ENCODE measurements at places on chromosomes 5 and 9.
A peak's percentile ranks its signal among the peaks of the same experiment; 100 is the strongest.

DNA sequence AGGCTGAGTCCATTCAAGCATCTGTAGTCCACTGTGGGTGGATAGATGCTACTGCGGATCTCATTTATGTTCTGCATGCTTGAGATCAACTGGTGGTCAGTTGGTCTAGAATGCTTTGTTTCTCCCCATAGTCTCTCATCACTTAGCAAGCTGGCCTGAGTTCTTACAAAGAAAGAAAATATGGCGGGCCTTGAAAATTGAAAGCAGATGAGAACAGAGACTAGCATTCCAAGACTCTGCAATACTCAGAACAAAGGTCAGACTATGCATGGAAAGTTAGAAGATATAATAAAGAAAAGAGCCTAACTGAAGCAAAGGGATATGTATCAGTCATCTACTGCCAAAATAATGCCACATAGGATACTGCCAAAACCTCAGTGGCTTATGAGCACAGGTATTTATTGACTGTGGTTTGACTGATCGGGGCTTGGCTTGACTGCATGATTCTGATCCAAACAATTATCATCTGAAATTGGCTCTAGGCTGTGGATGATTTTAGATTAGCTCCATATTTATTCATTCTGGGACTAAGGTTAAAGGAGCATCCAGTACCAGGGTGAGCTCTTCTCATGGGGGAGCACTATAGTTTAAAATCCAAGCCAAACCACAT lies 258.9 kb downstream of the TAF11L14 start:
- DNase-seq: no peak

DNA sequence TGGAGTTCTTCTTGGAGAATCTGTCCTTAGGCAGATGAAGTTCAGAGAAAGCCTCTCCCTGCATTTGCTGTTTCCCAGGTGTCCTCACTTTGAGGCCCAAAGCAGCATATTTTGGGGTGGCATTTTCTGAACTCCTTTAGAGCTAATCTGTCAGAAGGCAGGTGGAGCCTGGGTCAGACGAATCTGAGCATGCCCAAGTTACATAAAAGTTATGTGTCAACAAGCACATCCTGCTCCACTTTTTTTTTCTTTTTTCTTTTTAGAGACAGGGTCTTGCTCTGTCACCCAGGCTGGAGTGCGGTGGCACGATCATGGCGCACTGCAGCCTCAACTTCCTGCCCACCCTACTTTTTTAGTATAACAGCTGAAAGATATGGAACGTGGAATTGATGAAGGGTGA lies 41.3 kb upstream of the HSPA9 start:
- no peak for DNase-seq

DNA sequence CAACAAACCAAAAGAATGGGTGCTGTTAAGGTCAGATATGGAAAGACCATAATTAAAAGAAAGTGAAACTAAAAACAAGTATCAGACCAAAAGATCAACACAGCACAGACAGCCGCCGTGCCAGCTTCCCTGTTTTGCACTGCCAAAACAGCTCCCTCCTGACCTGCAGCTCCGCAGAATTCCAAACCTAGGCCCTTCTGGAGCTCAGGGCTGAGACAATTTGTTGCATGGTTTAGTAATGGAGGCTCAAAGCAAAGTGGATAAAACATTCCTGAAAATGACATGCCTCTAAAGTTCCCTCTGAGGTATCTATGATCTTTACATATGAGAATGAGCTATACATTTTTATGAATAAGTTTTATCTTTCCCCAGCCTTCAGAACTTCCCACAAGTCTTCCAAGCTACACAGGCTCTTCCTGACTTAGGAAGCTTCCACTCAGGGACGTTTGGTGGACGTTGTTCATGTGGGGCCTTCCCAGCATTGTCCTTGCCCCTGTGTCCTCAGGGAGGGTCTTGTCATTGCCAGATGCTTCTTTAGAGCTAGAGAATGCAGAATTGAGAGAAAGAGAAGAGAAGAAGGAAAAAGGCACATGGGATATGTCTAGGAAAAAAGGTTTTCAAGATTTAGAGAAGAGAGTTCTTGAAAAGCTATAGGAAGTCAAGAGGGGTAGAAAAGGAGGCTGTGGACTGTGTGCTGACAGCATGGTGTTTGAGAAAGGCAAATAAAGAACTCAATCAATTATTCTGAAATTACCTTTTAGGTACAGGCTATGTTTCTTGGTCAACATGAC lies 28.4 kb upstream of the SSBP2 start:
- peak; percentile 22 for DNase-seq

GRCh38 chr5:64566310-64566916 lies 60.6 kb downstream of the RGS7BP start:
- DNase-seq: no peak

GRCh38 chr5:157965040-157965678 lies 106.2 kb upstream of the CLINT1 start:
- DNase-seq: no peak

- DNase-seq: no peak
These were observed 128.1 kb downstream of the CRB2 start for GRCh38 chr9:123484130-123484529.

- DNase-seq: no peak
These were observed 14.2 kb downstream of the LPCAT1 start for GRCh38 chr5:1509346-1510085.

DNA sequence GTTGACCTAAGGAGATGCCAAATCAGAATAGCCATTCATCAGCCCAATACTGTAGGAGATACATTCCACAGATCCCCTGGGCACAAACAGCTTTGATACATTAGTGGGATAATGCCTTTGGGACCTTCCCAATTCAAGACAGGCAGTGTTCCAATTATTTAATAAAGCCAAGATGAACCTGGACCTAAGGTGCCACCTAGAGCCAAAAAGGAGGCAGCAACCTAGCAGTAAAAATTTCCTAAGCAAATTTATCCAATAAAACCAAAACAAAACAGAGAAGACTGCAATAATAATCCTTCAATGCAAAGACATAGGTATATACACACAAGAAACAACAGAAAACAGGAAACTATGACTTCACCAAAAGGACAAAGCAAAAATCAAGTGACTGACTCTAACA lies 253.0 kb downstream of the HINT1 start:
- no peak for DNase-seq

GRCh38 chr5:76274571-76274970 lies 128.5 kb upstream of the IQGAP2 start:
- DNase-seq: no peak

DNA sequence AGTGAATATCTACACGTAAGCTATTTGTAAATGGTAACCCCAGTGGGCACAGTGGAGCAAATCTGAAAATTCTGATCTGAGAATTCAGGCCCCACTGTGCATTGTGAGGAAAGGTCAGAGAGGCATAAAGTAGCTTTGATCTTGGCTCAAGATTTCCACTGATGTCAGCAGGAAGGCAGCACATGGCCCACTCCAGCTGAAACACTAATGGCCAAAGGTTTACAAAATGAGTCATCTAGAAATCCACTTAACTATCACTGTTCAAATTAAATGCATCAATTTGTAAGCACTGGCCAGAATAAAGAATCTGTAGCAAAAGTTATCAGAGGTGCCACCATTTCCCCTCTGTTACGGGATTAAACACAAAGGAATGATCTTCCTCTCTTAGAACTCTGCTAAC lies 191.6 kb downstream of the C9orf152 start:
- no peak for DNase-seq

DNA sequence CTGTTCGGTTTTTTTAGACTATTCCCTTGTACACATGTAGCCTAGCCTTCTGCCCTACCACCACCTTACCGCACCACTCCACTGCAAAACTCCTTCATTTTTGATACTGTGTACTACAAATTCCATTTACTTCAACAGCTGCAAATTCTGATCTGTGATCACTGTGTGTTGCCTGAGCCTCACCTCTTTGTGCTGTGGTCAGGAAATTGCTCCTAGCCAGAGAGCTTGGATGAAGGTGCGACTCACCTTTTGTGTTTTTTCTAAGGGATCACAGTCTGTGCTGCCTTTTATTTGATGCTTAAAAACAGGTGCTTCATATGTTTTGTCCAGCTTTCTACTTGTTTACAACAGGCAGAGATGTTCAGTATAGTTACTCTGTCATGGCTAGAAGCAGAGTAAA lies 31.5 kb downstream of the CSNK1G3 start:
- DNase-seq: no peak

- no peak for DNase-seq
These were observed 36.1 kb downstream of the HMCN2 start for GRCh38 chr9:130301483-130302286.

- no peak for DNase-seq
These were observed 376 bp downstream of the GOLGA1 start for GRCh38 chr9:124940521-124940893.

DNA sequence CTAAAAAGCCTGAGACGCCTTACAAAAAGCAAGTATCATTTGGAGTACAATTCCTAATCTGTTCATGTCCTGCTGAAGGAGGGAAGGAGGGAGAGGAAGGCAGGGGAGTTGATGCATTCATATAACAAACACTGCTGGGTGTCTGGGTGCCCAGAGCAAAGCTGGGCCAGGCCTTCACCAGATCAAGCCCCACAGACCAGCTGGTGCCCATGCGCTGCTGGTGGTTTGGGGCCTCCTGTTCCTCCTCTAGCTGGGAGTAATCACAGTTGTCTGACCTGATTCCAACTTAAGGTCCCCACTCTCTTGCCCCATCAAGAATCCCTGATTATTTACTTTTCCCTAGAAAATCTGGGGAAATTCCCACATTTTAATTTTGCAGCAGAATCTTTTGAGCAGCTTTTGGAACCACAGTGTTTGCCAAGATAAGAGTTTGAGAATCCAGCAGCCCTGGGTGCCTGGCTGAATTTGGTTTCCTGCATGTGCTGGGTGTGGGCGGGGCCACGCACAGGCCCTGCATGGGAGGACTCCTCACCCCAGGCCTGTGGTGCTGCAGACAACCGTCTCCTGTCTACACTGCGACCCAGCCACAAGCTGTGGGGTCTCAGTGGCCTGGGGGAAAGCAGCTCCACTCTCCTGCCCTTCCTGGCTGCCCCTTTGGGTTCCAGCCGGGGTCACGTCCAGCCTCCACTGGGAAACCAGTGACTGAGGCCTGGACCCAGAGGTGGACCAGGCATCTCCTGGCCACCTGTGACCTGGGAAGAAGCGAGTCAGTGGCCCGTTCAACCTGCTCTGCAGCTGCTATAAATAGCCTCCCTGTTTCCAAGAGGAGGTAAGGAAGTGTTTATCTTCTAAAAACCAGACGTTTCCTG lies 47.5 kb downstream of the NEURL1B start:
- peak; percentile 16 for DNase-seq

DNA sequence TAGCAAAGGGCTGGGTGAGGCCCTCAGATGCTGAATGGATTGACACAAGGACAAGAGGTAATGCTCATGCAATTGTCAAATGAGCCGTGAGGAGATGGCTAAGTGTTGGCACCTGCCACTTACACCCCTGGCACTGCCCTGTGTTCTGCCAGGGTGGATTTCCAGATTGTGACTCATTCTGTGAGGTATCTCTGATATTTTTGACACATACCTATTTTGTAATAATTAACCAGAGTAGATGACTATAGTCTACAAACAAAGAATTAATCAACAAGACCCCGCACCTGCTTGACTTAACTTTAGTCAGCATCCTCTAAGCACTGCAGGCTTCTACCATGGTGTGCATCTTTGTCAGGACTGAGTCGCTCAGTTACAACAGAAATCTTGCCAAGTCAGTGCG lies 200.8 kb downstream of the DIRAS2 start:
- no peak for DNase-seq
